ENCODE measurements at places on chromosomes 12 and 14. TPM values are rescaled to one million over a fixed set of nuclear protein-coding genes. Genes with fewer than 3 reads are reported as not detected.
A peak's percentile ranks its signal among the peaks of the same experiment; 100 is the strongest.

- H3K27me3 ChIP-seq, result no peaks in the 10 kb centered on the region
- H3K4me3 ChIP-seq, result no peak overlapping the region
- no peak overlapping the region for H3K27ac ChIP-seq
- H3K4me1 ChIP-seq, result peaks cover 23% of the 10 kb centered on the region
- no peaks in the 10 kb centered on the region for H3K36me3 ChIP-seq
- DNase-seq, result no peak
These were observed 97.9 kb upstream of the MED13L start for GRCh38 chr12:116375278-116375842.

DNA sequence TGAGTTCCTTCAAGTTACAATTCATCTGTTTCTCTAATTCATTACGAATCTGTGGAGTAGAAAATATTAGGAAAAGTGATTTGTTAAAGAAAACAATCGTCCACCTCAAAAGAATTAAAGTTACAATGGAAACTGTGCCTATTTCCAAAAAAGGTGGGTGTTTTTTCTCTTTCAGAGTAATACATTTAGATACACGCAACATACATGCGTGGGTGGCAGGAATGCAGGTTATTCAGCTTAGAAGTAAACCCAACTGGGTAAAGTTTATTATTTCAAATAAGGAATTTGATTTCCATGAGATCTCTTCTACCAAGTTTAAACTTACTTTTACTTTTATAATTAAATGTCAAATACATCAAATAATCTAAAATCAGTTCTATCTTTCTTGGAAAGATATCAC is 52.2 kb downstream of the SSH1 start:
- H3K27ac ChIP-seq, result no peak overlapping the region
- H3K4me3 ChIP-seq, result no peak overlapping the region
- H3K27me3 ChIP-seq, result no peaks in the 10 kb centered on the region
- H3K36me3 ChIP-seq, result peaks cover 63% of the 10 kb centered on the region
- no peak for DNase-seq

GRCh38 chr14:57979376-57980048 is 113.6 kb upstream of the SLC35F4 start:
- peaks cover 95% of the 10 kb centered on the region for H3K27me3 ChIP-seq
- H3K27ac ChIP-seq, result no peak overlapping the region
- H3K36me3 ChIP-seq, result no peaks in the 10 kb centered on the region
- no peak overlapping the region for H3K4me3 ChIP-seq
- no peaks in the 10 kb centered on the region for H3K4me1 ChIP-seq
- no peak for DNase-seq

DNA sequence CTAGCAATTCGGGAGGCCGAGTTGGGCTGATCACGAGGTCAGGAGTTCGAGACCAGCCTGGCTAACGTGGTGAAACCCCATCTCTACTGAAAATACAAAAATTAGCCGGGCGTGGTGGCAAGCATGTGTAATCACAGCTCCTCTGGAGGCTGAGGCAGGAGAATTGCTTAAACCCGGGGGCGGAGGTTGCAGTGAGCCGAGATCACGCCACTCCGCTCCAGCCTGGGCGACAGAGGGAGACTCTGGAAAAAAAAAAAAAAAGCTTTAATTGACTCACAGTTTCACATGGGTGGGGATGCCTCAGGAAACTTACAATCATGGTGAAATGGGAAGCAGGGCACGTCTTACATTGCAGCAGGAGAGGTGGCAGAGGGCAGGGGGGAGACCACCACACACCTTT is 30.6 kb upstream of the SLC2A3 start:
- no peak for DNase-seq
- 0 out of 2 replicates have a peak, but pooled peaks cover 3% of the 10 kb centered on the region for H3K4me1 ChIP-seq
- no peaks in the 10 kb centered on the region for H3K36me3 ChIP-seq

DNA sequence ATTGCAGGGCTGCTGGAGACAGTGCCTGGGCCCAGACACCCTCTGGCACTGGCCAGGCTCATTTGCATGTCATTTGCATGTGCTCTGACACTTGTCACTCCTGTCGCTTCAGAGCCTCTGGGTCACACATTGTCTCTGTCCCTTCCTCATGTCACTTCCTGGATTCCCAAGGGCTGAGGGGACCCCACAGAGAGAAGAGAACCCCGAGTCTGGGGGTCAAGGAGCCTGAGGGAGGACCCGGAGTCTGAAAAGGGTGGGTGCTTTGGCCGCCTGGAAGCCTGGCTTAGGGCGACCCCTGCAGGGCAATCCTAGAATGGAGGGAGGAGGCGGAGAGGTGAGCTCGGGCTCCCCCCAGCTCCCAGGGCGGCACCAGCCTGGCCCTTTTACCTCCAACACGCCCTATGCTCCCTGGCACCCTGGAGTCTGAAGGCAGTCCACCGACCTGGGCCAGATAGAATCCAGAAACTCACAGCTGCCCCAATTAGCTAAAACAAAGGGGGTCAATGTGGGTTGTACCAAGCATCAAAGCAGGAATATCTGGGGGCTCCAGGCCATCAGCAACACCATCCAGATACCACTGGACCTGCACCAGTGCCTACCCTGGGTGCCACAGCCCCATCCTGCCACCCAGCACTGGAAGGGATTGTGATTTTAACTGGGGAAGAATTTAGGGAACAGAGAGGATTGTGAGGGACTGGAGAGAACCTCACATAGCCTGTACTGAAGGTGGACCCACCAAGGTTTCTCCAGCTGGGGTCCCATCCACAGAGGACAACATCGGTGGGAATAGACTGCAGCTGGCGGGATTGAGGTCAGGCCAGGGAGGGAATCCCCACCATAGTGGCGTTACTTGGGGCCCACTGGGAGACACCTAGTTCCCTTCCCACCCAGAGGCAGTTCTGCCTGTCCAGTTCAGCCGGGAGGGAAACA is 21.8 kb upstream of the KRT78 start:
- H3K27me3 ChIP-seq, result no peaks in the 10 kb centered on the region
- DNase-seq, result peak; percentile 78
- peaks cover 51% of the 10 kb centered on the region for H3K4me1 ChIP-seq
- peak overlapping the region; percentile 97 for H3K27ac ChIP-seq

GRCh38 chr12:63848450-63848849 is 4.0 kb downstream of the SRGAP1 start:
- no peaks in the 10 kb centered on the region for H3K36me3 ChIP-seq
- H3K4me3 ChIP-seq, result no peak overlapping the region
- no peak for DNase-seq
- H3K4me1 ChIP-seq, result peaks cover 27% of the 10 kb centered on the region

DNA sequence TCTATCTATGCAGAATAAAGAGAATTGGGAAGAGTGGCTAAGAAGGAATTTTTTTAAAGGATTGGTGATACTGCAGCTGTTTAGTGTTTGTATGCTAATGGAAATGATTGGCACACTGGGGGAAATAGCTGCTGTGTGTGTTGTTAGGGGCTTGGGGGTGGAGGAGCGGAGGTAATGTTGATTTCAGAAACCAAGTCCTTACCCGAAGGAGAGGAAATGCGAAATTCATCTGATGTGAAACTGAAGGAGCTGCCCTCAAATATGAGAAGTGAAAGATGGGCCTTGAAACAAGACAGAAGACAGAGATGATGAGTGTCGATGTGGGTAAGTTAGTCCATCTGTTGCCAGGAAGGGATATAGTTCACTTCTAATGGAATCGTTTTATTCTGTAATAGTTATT is 21.2 kb upstream of the RNASE12 start:
- DNase-seq, result no peak
- H3K4me3 ChIP-seq, result peak overlapping the region; percentile 40
- no peak overlapping the region for H3K27ac ChIP-seq
- no peaks in the 10 kb centered on the region for H3K27me3 ChIP-seq
- H3K4me1 ChIP-seq, result peaks cover 28% of the 10 kb centered on the region

DNA sequence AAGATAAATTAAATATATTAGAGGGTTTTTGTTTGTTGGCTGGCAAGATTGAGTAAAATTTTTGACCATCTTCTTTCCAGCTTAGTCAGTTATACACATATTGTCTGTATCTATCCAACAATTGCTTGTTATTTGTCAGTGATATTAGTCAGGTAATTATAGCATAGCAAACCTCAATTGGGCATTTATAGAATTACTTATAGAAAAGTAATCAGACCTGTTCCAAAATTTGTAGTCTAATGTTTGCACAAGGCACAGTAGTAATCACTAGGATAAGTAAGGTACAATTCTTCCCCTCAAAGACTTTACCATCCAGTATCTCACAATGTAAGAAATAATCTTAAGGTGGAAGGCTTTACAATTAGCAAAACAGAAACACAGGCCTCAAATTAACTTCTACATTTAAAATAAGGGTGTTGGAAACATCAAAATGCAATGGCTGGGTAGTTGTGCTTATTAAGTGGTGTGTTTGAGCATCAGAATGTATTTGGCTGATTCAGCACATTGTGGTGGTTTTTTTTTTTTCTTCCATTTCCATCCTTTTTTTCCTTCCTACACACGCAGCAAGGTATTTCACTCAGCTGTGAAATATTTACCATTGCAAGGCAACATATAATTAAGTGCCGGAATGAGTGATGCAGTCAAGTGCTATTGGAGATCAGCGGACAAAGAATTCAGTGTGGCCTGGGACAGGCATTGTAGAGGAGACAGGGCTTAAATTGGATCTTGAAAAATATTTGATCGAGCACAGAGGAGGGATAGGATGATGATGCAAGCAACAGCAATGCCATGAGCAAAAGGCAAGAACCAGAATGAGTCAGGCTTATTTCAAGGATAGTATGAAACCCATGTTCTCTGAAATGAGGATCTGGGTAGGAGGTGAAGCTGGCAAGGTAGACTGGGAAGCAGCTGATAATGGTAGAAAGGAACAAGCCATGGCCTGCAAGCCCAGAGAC is 178.2 kb downstream of the AKAP6 start:
- H3K4me3 ChIP-seq, result peak overlapping the region; percentile 5
- no peaks in the 10 kb centered on the region for H3K27me3 ChIP-seq
- peak overlapping the region; percentile 72 for H3K27ac ChIP-seq
- H3K36me3 ChIP-seq, result no peaks in the 10 kb centered on the region
- DNase-seq, result peak; percentile 71

GRCh38 chr14:39038542-39038941 is 64.5 kb downstream of the SEC23A start:
- no peak overlapping the region for H3K27ac ChIP-seq
- no peaks in the 10 kb centered on the region for H3K4me1 ChIP-seq
- H3K27me3 ChIP-seq, result no peaks in the 10 kb centered on the region
- H3K4me3 ChIP-seq, result no peak overlapping the region

DNA sequence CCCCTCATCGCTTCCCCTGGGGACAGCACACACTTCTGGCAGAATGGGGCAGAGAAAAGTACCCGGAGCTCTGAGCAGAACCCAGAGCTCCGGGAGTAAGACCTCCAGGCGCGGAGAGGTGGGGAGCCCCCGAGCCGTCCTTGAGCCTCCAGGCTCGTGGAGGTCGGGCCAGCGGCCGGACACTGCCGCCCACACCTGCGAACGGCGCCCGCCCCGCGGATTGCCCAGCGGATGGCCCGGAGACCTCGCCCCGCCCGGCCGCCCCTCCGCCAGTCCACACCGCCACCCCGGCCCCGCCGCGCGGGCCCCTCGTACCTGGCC is 344 bp downstream of the SPTLC2 start:
- H3K27ac ChIP-seq, result peak overlapping the region; percentile 45
- H3K36me3 ChIP-seq, result no peaks in the 10 kb centered on the region
- DNase-seq, result no peak
- no peaks in the 10 kb centered on the region for H3K27me3 ChIP-seq

DNA sequence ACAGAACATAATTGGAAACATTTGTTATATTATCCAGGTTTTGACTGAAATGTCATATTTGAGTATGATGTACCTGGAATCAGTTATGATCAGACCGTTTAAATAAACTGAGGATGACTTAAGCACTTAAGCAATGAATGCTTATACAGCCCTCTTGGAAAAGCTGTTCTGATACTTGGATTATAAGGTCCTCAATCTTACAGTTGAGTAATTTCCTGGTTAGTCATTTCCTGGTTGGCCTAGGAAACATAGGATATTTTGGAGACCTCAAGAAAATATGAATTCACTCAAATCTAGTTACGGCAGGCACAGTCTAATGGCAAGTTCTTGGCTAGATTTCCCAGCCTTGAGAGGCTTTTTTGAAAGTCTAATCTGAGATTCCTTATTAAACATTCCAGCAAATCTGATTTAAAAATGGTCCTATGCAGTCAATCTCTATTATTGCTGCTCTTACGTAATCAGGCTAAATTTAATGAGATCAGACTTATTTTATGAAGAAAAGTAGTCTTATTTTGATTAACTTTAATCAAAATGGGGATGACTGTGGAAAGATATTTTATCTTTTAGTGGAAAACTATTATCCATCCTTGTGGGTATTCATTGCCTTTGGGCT is 447.2 kb downstream of the SNAPC1 start:
- peak; percentile 70 for DNase-seq
- peaks cover 10% of the 10 kb centered on the region for H3K4me1 ChIP-seq
- no peaks in the 10 kb centered on the region for H3K36me3 ChIP-seq
- H3K4me3 ChIP-seq, result no peak overlapping the region

Gene LRRK2
- not detected for total RNA-seq

Gene CLEC1A
- total RNA-seq, result not detected

Gene CBX5
- total RNA-seq, result 14.6 TPM

Gene KRT72
- total RNA-seq, result not detected

Gene CLEC9A
- total RNA-seq, result not detected

Gene NOS1
- total RNA-seq, result 0.11 TPM

Gene NKX2-1
- not detected for total RNA-seq

Gene PRPH
- 0.15 TPM for total RNA-seq

Data from PC-3 (cell line).